Ascending aorta (tissue), 2 donors: ENCODE measurements at places on chromosomes 13 and 19. TPM values are rescaled to one million over a fixed set of nuclear protein-coding genes. Genes with fewer than 3 reads are reported as not detected.
A peak's percentile ranks its signal among the peaks of the same experiment; 100 is the strongest.

DNA sequence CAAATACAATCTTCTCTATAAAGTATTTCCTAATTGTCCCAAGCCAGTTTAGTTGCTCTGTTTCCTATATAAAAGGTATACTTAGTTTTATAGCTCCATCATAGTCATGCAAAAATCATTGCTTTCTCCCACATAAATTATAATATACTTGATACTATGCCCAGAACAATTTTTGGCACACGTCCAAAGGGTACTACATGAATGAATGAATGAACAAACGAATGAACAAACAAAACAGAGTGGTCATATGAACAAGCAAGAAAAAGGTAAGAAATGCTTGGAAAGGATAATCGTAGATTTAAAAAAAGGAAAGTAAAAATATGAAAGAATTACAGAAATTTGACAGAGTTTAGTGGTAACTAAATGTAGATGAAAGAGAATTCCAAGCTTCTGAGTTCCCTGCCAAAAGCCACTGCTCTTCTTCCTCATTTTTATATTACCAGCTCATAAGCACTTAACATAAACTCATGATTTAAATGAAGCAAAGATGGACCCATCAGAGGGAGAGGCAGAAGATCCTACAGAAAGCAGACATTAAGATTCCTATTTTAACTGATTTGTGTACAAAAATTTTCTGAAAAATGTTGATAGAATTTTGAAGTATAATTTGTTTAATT is 123.2 kb downstream of the ENOX1 start:
- no peak overlapping the region for H3K27ac ChIP-seq
- H3K27me3 ChIP-seq, result no peaks in the 10 kb centered on the region
- no peaks in the 10 kb centered on the region for H3K36me3 ChIP-seq
- H3K4me3 ChIP-seq, result no peak overlapping the region
- no peak for DNase-seq

DNA sequence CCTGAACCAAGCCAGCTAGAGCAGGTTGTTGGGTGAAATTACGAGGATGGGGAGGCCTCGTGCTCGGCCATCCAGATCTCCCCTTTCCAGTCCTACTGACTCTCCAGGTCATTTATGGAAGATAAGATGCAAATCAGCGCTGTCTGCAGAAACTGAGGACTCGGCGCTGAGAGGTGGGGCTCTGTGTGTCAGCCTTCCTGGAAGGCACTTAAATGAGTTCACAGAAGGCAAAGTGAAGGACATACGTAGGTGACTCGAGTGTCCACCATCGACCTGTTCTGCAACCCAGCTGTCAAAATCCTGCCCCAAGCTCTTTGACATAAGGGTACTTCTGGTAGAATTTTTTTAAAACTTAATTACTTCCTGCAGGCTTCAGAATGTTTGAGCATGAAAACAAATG is 86.4 kb downstream of the RAB20 start:
- peaks cover 8% of the 10 kb centered on the region for H3K4me1 ChIP-seq
- DNase-seq, result no peak
- no peak overlapping the region for H3K4me3 ChIP-seq
- no peak overlapping the region for H3K27ac ChIP-seq
- peaks cover 85% of the 10 kb centered on the region for H3K36me3 ChIP-seq

- no peak for DNase-seq
- no peak overlapping the region for H3K27ac ChIP-seq
- H3K27me3 ChIP-seq, result no peaks in the 10 kb centered on the region
- H3K4me1 ChIP-seq, result peaks cover 9% of the 10 kb centered on the region
- no peak overlapping the region for H3K4me3 ChIP-seq
Measured at GRCh38 chr19:17340302-17340870, 3.0 kb downstream of the GTPBP3 start.

- no peak overlapping the region for H3K4me3 ChIP-seq
- H3K27me3 ChIP-seq, result no peaks in the 10 kb centered on the region
- no peaks in the 10 kb centered on the region for H3K36me3 ChIP-seq
- H3K4me1 ChIP-seq, result no peaks in the 10 kb centered on the region
Measured at GRCh38 chr13:23531446-23531845, 38.8 kb upstream of the TNFRSF19 start.

Gene ZFR2
- total RNA-seq, result not detected

DNA sequence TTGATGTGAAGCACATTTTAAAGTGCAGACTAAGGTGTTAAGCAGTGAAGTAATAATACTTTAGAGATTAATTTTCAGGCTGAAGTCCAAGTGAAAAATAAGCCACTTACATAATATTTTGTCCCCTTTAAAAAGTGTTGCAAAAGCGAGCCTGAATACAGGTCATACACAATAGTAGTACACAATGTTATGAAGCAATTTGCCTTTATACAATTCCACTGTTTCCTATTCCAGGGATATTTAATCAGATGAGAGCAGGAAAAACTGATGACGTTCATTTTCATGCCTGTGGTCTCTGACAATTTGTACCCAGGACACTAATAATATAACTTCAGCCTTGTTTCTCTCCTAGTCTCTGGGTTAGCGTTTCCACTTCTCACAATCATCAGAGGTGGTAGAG is 916.7 kb downstream of the PCDH9 start:
- DNase-seq, result no peak
- no peak overlapping the region for H3K27ac ChIP-seq
- H3K27me3 ChIP-seq, result no peaks in the 10 kb centered on the region
- no peaks in the 10 kb centered on the region for H3K4me1 ChIP-seq

DNA sequence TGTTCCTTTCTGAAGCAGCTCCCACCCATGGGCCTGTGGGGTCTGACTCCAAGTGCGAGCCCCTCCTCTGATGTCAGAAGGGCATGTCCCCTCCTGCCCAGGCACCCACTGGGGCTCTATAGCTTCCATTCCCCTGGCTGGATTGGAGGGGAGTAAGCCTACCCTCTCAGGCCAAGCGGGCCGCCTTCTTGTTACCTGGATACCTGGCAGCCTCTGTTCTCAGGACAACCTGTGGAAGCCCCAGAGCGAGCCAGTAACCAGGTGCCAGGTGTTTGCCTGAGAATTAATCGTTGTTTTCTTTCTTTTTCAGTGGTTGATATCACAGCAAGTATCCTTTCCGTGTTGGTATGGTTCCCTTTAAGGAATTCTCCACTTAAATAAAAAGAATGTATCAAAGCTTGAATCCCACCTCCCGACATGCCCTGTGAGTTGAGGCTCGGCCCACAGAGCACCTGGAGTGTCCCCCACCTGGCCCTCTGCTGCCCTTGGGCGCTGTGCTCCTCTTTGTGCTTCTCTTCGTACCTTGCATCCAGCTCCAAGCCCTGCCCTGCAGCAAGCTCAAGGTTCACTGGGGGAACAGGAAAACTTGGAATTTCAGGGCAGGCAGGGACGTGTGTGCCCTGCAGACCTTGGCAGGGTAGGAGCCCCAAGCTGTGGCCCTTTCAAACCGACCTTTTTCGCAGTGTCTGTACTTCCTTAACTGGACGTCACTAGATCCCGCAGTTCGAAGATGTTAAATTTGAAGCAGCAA is 15.0 kb downstream of the MAU2 start:
- H3K4me1 ChIP-seq, result peaks cover 6% of the 10 kb centered on the region
- H3K36me3 ChIP-seq, result peaks cover 55% of the 10 kb centered on the region
- no peaks in the 10 kb centered on the region for H3K27me3 ChIP-seq
- H3K4me3 ChIP-seq, result no peak overlapping the region
- H3K27ac ChIP-seq, result no peak overlapping the region

Gene CATSPERD
- not detected for total RNA-seq

GRCh38 chr13:99606324-99607066 is 105.2 kb downstream of the TM9SF2 start:
- H3K27me3 ChIP-seq, result no peaks in the 10 kb centered on the region
- H3K27ac ChIP-seq, result peak within 1 kb of the TSS; percentile 88
- peak; percentile 54 for DNase-seq
- H3K36me3 ChIP-seq, result no peaks in the 10 kb centered on the region

- no peak overlapping the region for H3K27ac ChIP-seq
- DNase-seq, result no peak
- peaks cover 12% of the 10 kb centered on the region for H3K36me3 ChIP-seq
- H3K4me1 ChIP-seq, result peaks cover 3% of the 10 kb centered on the region
- no peak overlapping the region for H3K4me3 ChIP-seq
- no peaks in the 10 kb centered on the region for H3K27me3 ChIP-seq
Measured at GRCh38 chr19:3412066-3412465, 45.7 kb downstream of the NFIC start.

GRCh38 chr19:56567274-56568120 is at the start of gene ZNF470:
Gene ZNF470 (plus strand): TSS chr19:56567468. CDS start chr19:56570312, 2,844 bp downstream.
- peaks cover 4% of the 10 kb centered on the region for H3K4me1 ChIP-seq
- peaks cover 39% of the 10 kb centered on the region for H3K36me3 ChIP-seq
- peak; percentile 82 for DNase-seq
- H3K27me3 ChIP-seq, result no peaks in the 10 kb centered on the region

Gene CBLC
- not detected for total RNA-seq

GRCh38 chr13:66367356-66367755 is 862.8 kb downstream of the PCDH9 start:
- no peaks in the 10 kb centered on the region for H3K27me3 ChIP-seq
- H3K4me1 ChIP-seq, result no peaks in the 10 kb centered on the region
- no peak overlapping the region for H3K4me3 ChIP-seq
- DNase-seq, result no peak
- no peak overlapping the region for H3K27ac ChIP-seq

- no peak for DNase-seq
- H3K36me3 ChIP-seq, result no peaks in the 10 kb centered on the region
- peaks cover 8% of the 10 kb centered on the region for H3K27me3 ChIP-seq
- H3K27ac ChIP-seq, result no peak overlapping the region
- no peak overlapping the region for H3K4me3 ChIP-seq
Measured at GRCh38 chr19:39208175-39208795, 4.2 kb upstream of the SYCN start.

- no peaks in the 10 kb centered on the region for H3K36me3 ChIP-seq
- H3K4me3 ChIP-seq, result no peak overlapping the region
- no peak for DNase-seq
Measured at GRCh38 chr13:74335370-74335769, 201.2 kb upstream of the KLF12 start.

Gene DOCK9
- total RNA-seq, result 88.2 TPM

Gene GJB6
- total RNA-seq, result not detected

GRCh38 chr19:38211766-38212165 is 12.3 kb downstream of the DPF1 start:
- no peaks in the 10 kb centered on the region for H3K36me3 ChIP-seq
- H3K4me1 ChIP-seq, result peaks cover 24% of the 10 kb centered on the region
- no peaks in the 10 kb centered on the region for H3K27me3 ChIP-seq
- DNase-seq, result no peak
- no peak overlapping the region for H3K27ac ChIP-seq

GRCh38 chr19:1035998-1036621 is 3.8 kb upstream of the ABCA7 start:
- DNase-seq, result no peak
- H3K36me3 ChIP-seq, result peaks cover 51% of the 10 kb centered on the region
- no peak overlapping the region for H3K27ac ChIP-seq
- H3K4me3 ChIP-seq, result no peak overlapping the region

Gene TM9SF2
- total RNA-seq, result 56.8 TPM

- H3K4me3 ChIP-seq, result no peak overlapping the region
- no peaks in the 10 kb centered on the region for H3K27me3 ChIP-seq
Measured at GRCh38 chr13:98707281-98707999, 45.0 kb downstream of the SLC15A1 start.

DNA sequence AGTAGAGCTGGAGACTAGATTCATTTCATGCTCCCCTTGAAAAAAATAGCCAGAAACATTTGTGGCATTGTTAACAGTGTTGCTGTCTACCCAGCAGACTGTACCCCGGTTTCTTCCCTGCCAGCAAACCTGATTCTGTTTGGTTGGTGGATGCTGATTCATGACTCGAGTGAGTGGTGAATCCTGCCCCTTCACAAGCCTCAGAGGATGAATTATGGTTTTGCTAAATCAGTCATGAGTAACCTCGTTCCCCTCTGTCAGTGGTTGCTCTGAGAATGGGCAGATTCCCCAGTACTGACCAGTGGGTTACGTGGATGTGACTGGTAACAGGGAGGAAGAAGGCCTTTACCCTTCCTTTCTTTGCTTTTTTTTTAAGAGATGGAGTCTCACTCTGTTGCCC is 10.1 kb downstream of the NLRP12 start:
- H3K36me3 ChIP-seq, result no peaks in the 10 kb centered on the region
- no peaks in the 10 kb centered on the region for H3K27me3 ChIP-seq
- H3K4me1 ChIP-seq, result no peaks in the 10 kb centered on the region
- no peak overlapping the region for H3K4me3 ChIP-seq

Gene ZNF230
- 0.32 TPM for total RNA-seq

DNA sequence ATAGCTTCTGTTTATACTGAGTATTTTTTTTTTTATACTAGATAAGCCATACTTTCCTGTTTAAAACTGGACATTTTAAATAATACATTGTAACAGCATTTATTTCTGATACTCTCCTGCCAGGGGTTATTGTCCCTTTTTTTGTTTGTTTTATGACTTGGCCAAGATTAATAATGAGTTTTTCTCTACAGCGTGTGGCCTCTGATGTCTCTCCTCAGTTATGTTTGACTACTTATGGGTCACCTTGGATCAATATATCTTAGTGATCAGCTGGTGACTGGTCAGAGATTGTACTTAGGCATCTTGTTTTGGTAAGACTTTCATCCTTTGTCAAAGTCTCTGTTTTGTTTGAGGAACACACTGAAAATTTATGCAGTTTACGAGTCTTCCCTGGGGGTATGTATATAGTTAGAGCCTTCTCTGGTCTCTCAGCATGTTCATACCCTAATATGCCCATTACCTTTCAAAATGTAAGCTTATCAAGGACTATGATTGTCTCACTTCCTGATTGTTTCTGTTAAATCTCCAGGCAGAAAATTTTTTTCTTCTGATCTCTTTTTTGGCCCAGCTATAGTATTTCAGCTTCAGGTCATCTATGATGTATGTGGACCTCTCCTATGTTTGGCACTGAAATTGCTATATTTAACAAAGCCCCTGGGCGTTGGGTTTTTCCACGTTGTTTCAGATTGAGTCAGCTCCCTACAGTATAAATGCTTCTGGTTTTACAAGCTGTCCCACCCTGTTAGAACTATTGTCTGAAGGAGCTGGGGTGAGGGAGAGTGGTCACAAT is 87.9 kb downstream of the URI1 start:
- no peaks in the 10 kb centered on the region for H3K27me3 ChIP-seq
- no peaks in the 10 kb centered on the region for H3K4me1 ChIP-seq
- no peak overlapping the region for H3K27ac ChIP-seq
- peaks cover 22% of the 10 kb centered on the region for H3K36me3 ChIP-seq
- no peak overlapping the region for H3K4me3 ChIP-seq

DNA sequence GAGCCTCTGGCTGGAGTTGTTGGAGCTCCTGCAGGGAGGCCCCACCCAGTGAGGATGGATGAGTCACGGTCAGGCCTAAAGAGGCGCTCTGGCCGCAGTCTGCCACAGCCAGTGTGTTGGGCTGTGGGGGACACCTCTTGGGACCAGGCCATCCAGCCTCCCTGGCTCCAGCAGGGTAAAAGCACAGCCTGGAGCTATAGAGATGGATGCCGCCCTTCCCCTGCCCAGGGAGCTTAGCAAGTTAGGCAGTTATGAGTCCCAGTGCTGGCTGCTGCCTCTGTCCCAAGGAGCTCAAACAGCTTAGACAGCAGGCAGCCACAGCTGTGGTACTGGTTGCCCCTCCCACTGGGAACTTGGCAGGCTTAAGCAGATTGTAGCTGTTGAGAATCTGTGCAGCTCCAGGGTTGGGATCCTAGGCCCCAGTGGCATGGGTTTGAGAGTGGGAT is 100.9 kb downstream of the NDFIP2 start:
- no peak for DNase-seq
- no peak overlapping the region for H3K27ac ChIP-seq
- no peaks in the 10 kb centered on the region for H3K27me3 ChIP-seq
- H3K4me3 ChIP-seq, result no peak overlapping the region
- H3K4me1 ChIP-seq, result no peaks in the 10 kb centered on the region
- H3K36me3 ChIP-seq, result no peaks in the 10 kb centered on the region

Gene C13orf42
- total RNA-seq, result not detected

Gene TNNT1
- not detected for total RNA-seq

GRCh38 chr13:26688286-26688685 is 72.3 kb downstream of the GPR12 start:
- H3K27ac ChIP-seq, result no peak overlapping the region
- no peak for DNase-seq
- no peaks in the 10 kb centered on the region for H3K4me1 ChIP-seq
- H3K27me3 ChIP-seq, result no peaks in the 10 kb centered on the region
- peaks cover 61% of the 10 kb centered on the region for H3K36me3 ChIP-seq
- H3K4me3 ChIP-seq, result no peak overlapping the region

- DNase-seq, result no peak
- H3K4me1 ChIP-seq, result peaks cover 13% of the 10 kb centered on the region
Measured at GRCh38 chr13:23792680-23793079, 96.5 kb downstream of the MIPEP start.
